ENCODE measurements at places on chromosomes 4 and X.

DNA sequence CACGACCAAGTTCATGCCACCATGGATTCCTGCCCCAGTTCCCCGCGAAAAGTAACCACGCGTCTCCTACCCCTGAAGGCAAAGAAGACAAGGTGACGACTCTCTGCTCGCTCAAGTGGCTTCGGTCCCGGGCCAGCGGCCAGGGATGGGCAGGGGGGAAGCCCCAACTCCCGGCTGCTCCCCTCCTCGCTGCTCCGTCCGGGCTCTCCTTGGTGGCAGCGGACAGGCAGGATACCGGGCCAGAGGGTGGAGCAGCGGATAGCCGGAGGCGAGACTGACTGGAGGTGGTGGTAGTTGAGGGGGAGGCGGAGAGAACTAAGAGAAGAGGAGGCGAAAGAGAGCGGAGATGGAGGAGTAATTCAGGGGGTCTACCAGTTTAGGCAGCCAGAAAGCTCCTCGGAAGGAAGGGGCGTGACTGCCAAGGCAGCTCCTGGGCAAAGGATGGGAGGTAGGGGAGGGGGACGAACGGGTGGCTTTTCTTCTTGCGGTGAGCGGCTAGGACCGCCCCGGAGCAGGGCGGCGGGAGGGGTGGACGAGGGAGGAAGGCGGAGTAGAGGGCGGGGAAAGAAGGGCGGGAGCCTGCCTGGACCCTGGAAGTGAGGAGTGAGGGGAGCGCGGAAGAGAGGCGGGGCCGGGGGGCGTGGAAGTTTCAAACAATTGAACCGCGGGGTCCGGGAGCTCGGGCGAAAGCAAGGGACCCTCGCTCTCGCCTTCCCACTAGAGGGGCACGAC lies at the start of gene AMOT:
Gene AMOT, minus strand, starts transcription at position 450 of the 732 bp plus-strand sequence. CDS start 17,705 bp downstream, outside the sequence.
- no peak for DNase-seq

DNA sequence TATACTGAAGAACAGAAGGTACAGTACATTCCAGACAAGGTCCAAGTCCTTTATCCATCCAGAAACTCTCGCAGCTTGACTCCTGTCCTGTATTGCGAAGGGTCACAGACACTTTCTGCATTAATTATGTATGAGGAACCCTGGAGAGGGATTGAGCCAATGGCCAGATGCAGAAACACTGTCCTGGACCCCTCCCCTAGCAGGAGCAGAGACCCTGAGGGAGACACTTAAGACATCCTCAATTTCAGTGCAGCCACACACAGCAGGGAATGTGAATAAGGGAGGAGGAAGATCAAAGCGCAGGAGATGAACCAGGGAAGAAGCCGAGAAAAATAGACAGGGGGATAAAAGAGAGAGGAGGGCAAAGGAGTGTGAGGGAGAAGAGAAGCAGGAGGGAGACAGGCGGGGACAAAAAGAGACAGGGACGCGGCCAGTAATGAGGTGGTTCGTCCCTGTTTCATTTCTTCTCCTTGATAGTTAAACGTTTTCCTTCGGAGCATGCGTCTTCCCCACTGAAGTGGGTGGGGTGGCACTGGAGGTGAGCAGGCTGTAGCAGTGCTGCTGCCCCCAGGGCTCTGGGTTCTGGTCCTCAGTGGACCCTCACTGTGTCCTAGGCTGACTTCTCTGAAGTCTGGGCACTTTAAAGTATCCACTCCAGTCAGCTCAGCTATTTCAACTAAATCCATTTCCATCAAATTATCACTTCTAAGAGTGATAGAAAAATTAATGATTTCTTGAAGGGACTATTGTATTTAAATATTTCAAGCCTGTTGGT lies 356.4 kb upstream of the NOCT start:
- no peak for DNase-seq

GRCh38 chr4:184450045-184450444 lies 24.3 kb downstream of the IRF2 start:
- no peak for DNase-seq

DNA sequence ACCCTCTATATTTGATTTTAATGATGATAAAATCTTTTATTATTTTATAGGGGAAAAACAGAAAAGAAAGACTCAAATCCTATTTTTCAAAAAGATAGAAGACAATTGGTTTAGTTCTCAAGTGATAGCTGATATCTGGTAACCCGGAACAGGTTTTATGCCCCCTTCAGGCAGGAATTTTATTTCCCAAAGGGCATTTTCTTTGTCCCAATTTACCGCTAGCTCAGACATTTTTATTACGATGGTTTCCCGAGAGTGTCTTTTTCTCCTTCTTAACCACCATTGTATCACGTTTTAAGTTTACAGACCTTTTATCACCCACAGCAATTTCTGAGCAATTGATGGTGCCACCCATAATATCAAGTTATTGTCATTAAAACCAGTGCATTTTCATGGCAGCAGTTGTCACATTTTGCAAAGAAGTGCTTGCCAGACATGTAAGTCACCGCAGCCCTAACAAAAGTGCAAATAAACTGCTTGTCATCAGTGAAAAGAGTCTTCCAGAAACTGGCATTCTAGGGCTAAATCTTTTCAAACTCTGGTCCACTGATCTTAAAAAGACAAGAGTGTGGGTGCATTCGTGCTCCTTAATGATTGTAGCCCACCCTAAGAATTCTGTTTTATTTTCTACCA lies 204.8 kb upstream of the VCX start:
- no peak for DNase-seq

- DNase-seq, result no peak
Measured at GRCh38 chr4:87322754-87323153, at the start of gene HSD17B13. HSD17B13 (minus strand) TSS chr4:87322882; CDS start chr4:87322841, 41 bp downstream.

DNA sequence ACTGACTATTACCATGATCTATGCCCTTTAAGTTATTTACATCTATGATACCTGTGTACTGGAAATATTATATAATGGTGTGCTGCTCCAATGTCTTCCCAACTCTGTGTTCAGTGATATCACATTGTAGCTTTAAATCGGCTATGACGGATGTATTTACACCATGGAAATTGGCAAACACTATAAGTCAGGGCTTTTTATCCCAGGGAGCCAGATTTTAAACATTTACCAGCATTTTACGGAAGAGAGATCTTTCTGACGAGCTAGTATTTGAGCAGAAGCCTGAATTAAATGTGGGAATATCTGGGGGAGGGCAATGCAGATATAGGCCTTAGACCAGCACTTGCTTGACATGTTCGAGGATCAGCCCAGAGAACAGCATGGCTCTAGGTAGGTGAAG lies 7.7 kb upstream of the PGM2 start:
- no peak for DNase-seq

- no peak for DNase-seq
Measured at GRCh38 chrX:103376118-103376978, at the start of gene BEX3. BEX3 (plus strand) TSS chrX:103376538; CDS start chrX:103377522, 984 bp downstream.

DNA sequence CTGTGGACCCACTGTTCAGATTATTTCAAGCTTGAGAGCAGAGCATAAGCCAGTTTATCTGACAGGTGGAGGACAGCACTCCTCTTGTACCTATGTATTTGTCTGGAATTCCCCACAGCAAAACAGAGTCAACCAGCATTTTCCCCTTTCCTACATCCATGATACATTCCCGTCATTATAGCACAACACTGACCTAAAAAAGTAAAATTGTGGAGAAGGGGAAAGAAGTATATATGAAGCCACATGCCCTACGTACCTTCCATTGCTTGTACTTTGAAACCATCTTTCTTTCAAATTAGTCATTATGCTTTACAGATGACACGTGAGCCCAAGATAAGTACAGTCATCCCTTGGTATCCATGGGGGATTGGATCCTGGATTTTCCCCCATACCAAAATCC lies 73.3 kb downstream of the KLHL8 start:
- no peak for DNase-seq

DNA sequence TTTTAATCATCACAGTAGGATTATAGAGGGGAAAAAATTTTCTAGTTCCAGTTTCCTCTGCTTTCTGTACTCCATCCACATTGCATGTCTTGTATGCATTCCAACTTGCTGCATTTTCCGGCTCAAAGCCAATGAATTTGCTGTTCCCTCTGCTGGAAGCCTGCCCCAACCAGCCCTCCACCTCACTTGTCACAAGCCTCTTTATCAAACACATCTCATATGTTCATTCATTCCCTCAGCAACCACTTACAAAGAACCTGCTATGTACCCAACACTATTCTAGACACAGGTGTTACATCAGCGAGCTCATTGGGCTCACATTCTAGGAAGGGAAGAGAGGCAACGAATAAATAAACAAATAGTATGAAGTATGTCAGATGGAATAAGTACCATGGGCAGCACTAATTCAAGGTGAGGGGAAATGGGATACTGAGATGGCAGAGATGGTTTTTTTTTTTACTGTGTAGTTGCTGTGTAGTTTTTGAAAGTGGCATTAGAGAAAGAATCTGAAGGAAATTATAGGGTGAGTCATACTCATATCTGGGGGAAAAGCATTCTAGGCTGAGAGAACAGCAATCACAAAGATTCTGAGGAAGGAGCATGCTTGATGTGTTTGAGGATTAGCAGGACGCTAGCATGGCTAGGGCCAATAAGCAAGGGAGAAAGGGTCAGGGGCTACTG lies 332.5 kb downstream of the PDGFC start:
- no peak for DNase-seq

GRCh38 chr4:182897601-182898478 lies 19.3 kb downstream of the DCTD start:
- DNase-seq, result no peak

GRCh38 chr4:52755426-52755825 lies 4.2 kb upstream of the ERVMER34-1 start:
- no peak for DNase-seq

DNA sequence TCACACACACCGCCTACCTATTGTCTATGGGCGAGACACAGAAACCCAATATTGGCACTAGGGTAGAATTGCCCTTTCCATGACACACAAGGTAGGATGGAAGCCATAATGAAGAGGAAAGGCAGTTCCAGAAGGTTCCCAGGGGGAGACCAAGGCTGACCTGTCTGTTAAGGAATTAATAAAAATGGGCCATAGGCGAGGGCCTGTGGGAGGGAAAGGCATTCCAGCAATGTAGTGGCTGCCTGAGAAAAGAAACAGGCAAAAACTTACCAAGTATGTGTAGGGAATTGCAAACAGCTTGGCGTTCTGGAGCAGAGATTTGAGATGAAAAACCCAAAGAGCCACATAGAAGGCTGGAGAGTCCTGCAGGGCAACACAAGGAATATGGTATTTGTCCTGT lies 19.1 kb downstream of the MAGED2 start:
- DNase-seq, result no peak

GRCh38 chrX:3176439-3176820 lies 135.2 kb downstream of the ARSF start:
- DNase-seq, result peak; percentile 92

GRCh38 chrX:122582280-122582974 lies 601.7 kb upstream of the GRIA3 start:
- no peak for DNase-seq

GRCh38 chr4:109701566-109702410 lies 1.5 kb downstream of the CASP6 start:
- DNase-seq, result no peak

GRCh38 chr4:180150818-180151217 lies 2092.4 kb upstream of the TENM3 start:
- DNase-seq, result no peak

DNA sequence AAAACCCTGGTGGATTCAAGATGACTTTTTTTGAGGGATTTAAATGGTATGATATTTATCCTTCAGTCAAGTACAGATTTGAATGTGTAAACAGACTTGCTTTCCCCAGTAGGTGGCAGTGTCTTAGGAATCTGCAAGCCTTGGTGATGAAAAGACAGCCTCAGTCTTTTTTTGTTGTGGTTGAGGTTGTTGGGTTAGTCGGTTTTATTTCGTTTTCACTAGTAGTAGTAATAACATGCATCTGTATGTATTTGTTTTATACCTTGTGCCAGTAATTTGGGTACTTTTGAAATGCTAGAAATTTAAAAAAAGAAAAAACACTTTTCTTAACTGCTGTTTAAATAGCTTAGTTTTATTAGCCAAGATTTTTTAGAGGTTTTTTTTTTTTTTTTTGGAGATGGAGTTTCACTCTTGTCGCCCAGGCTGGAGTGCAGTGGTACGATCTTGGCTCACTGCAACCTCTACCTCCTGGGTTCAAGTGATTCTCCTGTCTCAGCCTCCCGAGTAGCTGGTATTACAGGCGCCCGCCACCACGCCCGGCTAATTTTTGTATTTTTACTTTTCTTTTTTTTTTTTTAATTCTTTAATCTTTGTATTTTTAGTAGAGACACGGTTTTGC lies 39.2 kb downstream of the COPS4 start:
- peak; percentile 27 for DNase-seq

GRCh38 chrX:26914232-26914631 lies 548.9 kb downstream of the PPP4R3C start:
- DNase-seq, result no peak

DNA sequence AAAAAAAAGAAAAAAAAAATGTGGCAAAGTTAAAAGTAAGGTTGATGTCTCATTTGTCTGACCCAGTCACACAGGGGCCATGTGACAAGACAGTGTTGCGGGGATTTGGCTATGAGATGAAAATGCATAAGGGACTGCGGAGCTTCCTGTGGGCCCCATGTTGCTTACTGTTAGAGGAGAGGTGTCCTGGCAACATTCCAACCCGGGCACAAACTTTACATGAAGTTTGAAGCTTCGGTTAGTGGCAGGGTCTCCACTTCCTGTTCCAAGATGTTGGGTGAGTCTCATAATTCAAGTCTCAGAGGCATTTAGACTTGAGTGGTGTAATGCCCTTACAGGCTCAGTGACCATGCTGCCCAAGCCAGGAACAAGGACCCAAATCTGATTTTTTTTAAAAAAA lies 111.3 kb downstream of the MAML3 start:
- no peak for DNase-seq

DNA sequence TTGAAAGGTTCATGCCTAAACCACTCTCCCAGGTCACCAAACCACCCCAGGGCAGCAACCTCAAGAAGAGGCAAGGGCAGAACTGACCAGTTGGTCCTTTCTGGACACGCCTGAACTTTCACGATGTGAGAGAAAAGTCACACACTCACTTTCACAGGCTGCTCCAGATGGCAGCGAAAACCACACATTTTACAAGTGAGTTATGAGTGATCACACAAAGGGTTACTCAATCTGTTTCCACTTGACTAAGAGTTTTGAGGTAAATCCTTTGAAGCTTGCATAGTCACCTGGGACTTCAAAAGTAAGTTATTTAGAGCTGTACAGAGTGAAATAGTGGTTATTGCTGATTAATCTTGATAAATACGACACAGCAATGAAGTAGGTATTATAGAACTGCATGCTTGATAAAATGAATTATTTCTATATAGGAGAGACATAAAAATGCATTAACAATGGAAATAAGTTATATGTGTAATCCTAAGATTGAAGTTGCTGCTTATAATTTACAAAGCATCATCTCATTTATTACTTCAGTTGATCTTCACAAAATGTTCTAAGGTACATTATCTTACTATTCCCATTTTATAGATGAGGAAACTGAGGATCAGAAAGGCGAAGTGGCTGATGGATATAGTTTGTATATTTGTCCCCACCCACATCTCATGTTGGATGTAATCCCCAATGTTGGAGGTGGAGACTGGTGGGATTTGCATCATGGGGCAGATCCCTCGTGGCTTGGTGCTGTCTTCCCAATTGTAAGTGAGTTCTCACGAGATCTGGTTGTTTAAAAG lies 103.0 kb upstream of the KLF3 start:
- DNase-seq, result peak; percentile 50

DNA sequence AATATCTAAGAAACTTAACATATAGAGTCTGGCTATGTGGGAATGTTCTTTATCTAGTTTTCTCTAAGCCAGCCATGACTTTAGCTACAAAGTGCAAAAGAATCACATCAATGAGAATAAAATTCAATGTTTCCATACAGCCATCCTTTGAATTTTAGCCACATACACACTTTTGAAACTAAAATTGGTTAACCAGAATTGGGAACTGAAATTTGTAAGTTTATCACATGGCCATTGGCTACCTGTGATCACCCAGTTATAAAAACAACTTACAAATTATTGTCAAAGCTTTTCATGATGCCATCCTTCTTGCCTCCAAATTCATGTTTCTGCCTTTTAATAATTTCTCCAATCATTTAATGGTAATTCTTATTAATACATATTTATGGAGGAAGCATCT lies 49.9 kb downstream of the PAK3 start:
- no peak for DNase-seq
